ENCODE measurements at places on chromosomes 13 and 19. TPM values are rescaled to one million over a fixed set of nuclear protein-coding genes. Genes with fewer than 3 reads are reported as not detected.

The ERICH6B gene
- total RNA-seq: not detected

The ZNF527 gene
- 2.5 TPM for total RNA-seq

The SLAIN1 gene
- total RNA-seq: 0.17 TPM

The CEACAM3 gene
- not detected for total RNA-seq

The C19orf73 gene
- total RNA-seq: 2.2 TPM

The PTGIR gene
- 7.6 TPM for total RNA-seq

The NUFIP1 gene
- 3.9 TPM for total RNA-seq

The REEP6 gene
- 2.5 TPM for total RNA-seq

Data from bronchus fibroblast of lung (primary cell).